ENCODE measurements at places on chromosomes 12 and 14.

GRCh38 chr14:49634547-49635334 is at the start of gene DNAAF2:
Gene DNAAF2 (minus strand): TSS chr14:49635244. CDS start chr14:49635149, 95 bp downstream.
- DNase-seq, result peak; percentile 44

- no peak for DNase-seq
Observed at GRCh38 chr14:99189201-99189801, 82.7 kb downstream of the BCL11B start.

DNA sequence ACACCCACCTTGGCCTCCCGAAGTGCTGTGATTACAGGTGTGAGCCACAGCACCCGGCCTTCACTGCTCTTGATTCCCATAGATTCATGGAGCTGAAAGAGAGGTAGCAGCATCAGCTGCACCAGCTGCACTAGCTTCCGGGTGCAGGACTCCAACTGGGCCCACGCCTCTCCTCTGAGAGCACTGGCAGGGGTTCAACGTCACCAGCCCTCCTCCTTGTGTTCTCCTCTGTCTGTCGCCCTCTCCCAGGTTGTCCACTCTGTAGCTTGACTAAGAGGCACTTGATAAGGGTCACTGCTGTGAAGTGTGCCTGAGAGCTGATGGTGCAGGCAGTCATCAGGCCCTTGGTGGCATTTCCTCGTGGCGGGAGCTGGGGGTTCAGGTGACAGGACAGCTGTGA is 28.3 kb downstream of the MLXIP start:
- peak; percentile 94 for DNase-seq

DNA sequence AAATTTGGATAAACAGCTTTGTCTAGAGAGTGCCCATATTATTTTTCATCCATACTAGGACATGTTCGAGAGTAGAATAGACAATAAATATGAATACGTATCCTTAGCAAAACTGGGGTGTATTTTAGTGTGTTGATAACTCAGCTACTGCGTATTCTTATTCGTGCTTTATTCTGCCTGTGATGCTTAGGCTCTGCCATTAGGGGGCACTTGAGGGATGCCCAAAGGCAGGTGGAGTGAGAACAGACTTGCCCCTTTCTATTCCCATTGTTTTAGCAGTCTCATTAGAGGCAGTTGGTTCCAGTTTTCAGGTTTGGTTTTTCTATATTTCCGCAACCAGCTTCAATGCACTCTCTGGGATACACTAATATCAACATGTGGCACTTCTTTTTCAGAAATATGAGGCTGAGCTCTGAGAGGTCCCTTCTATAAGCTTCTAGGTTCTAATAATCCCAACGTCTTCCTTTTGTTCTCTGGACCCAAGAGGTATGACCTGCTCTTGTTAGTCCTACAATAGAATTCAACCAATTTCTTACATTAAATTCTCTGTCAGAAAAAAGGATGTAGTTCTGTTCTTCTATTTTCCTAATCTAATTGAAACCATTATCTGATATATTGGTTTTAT is 985.7 kb upstream of the FBXO33 start:
- peak; percentile 8 for DNase-seq

GRCh38 chr14:102616318-102616717 is 23.9 kb downstream of the RCOR1 start:
- no peak for DNase-seq

- DNase-seq, result no peak
Observed at GRCh38 chr12:26122681-26123481, 2.0 kb downstream of the BHLHE41 start.

DNA sequence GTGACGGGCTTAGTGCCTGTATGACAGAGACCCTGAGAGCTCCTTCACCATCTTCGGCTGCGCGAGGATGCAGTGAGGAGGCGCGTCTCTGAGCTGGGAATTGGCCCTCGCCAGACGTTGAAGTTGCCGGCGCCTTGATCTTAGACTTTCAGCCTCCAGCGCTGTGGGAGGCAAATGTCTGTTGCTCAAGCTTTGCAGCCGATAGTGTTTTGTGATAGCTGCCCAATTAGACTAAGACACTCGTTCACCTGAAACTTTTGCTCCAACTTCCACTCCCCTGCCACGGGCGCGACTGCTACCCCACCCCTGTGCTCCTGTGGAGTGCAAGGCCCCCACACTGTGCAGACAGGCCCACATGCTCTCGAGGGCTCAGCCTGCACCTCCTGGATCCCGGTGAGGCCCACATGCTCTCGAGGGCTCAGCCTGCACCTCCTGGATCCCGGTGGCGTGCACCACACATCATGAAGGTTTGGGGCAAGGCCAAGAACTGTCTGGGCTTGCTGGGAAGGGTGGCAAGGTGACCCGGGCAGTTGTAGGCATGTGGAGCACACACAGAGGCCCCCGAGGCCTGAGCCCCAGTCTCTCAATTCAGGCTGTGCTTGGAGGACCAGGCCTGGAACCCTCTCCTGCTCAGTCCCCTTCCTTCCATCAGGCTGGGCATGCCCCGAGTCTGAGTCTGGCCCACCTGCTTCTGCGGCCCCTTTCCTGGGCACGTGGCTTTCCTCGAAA is 324.6 kb downstream of the TMEM121 start:
- no peak for DNase-seq

DNA sequence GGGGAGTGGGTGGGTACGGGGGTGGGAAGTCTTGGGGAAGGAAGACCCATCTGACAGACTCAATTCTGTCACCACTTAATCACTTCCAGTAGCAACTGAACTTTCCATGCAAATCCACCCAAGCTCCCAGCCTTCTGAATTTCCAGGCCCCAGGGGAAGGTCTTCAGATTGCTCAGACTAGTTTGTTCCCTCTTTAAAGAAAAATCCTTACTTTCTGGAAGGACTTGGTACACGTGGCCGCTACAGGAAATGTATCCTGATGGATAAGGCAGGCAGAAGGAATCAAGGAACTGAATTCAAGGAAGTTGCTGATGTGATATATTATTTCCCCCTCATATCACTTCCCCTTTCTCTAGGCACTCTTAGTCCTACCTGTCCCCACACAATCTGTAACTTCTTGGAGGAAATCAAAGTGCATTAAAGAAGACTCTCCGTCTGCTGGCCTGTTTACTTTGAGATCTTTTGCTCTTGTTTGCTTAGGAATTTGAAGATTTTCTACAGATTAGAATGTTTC is 6.4 kb downstream of the NFKBIA start:
- no peak for DNase-seq

- DNase-seq, result no peak
Observed at GRCh38 chr14:61090432-61091216, 109.6 kb downstream of the SLC38A6 start.

GRCh38 chr12:12975322-12976077 is 23.5 kb upstream of the GPRC5D start:
- DNase-seq, result no peak

- DNase-seq, result peak; percentile 91
Observed at GRCh38 chr12:52495389-52495788, 2.3 kb upstream of the KRT6A start.

DNA sequence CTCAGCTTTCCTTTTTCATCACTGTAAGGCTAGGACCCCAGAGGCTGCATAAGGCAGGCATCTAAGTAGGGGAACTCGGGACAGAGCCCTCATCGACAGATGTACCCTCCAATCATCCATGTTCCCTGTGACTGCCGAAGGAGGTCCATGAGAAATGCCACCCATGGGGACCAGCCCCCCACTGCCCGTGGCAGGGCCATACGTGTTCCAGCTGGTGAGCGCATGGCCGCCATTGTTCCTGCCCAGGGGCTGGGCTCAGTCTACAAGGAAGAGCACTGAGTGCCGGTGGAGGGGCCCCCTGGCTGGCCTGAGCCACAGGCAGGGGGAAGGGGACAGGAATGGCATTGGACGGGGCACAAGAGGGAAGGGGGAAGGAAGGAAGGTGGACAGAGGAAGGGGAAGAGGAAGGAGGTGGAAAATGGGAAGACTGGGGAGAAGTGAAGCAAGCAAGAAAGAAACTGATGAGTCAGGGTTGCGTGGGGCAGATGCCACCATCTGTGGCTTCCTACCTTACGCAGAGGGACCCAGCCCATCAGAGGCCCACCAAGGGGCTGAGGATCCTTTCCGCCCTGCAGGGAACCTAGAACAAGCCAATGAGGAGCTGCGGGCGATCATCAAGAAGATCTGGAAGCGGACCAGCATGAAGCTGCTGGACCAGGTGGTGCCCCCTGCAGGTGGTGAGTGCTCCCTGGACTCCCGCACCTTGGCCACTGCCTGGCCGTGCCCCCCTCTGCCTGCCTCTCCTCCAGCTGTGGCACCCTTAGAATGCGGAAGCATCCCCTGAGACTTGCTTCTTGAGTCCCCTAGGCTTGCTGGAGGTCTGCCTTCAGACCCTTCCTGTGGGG is 120.6 kb upstream of the FKBP4 start:
- no peak for DNase-seq

DNA sequence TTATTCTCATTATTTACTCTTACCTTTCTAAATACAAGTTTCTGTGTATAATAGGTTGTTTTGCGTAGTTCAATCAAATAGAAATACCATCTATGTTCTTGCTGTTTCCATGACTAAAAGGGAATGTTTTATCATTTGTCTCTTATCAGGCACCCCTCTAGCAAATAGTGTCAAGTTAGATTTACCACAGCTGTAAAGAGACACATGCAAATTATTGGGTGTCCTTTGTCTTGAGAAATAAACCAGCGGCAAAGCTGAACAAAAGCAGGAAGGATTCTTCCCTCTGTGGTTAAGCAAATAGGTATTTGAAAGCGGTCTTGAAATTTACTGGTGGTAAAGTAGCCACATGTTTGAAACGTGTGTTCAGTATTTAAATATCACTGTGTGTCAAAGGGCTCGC is 405.9 kb downstream of the TMTC2 start:
- DNase-seq, result no peak

- no peak for DNase-seq
Observed at GRCh38 chr12:131547555-131547954, 163.3 kb upstream of the SFSWAP start.

DNA sequence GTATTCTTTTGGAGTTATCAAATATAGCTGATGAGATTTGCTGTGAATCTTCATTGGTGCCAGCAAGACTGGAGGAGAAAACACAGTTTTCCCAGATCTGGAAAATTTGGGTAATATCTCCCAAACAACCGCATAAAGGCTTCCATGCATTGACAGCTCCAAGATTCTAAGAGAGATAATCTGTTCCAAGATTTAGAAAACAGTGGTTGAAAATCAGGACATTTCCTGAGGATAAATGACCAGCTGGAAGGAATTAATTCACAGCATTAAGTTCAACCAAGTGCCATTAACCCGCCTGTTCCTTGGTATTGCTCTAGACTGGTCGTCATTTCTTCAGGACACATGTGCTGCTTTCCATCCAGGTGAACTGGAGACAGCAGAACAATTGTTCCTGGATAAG is 147.9 kb upstream of the PRICKLE1 start:
- no peak for DNase-seq

DNA sequence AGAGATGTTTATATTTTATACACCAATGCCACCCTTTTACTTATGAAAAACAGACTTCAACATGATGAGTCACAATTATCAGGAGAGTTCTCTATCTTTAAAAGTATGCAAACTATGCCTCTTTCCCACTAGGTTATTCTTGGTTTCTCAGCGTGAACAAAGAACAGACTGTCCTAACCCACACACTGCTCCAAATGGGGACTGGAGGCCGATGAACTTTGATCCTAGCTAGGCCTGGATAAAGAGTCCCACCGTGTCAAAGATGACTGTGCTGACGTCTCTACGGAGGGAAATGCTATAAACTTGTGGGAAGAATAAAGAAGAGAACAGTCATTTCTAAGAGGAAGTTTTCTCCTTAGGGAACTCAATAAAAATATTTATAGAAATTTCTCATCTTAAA is 160.1 kb downstream of the EPS8 start:
- no peak for DNase-seq

DNA sequence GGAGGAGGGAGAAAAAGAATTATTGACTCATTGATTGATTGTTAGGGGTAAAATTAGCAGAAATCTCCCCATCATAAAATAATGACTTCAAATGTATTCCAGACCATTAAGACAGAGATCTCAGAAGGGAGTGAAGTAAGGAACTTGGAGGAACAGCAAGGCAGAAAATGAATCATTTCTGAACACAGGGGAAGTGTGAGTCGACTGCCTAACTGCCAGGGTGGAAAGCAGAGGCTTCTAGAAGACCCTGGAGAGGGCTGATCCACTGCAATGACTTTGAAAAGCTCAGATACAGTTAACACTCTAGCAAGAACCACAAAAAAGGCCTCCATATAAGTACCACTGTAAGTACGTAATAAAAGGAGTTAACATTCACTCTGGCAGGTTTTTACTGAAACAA is 9.7 kb downstream of the GLTP start:
- no peak for DNase-seq

- no peak for DNase-seq
Observed at GRCh38 chr14:56172571-56172971, 54.4 kb downstream of the PELI2 start.

- no peak for DNase-seq
Observed at GRCh38 chr14:94571395-94571794, 9.8 kb upstream of the SERPINA5 start.

- no peak for DNase-seq
Observed at GRCh38 chr12:110862329-110862728, 15.5 kb downstream of the CCDC63 start.

DNA sequence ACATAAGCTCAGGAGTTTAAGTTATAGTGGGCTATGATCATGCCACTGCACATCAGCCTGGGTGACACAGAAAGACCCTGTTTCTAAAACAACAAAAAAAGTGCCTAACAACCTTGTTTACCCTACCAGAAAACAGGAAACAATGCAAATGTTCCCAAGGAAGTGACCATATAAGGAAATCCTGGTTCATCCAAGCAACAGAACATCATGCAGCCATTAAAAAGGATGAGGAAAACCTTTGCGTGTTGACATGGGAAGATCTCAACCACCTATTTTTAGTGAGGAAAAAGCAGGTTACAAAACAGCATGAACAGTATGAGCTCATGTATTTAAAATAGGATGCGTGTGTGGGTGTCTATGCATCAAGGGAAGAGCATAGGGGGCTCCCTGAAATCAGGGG is 13.7 kb downstream of the HRK start:
- no peak for DNase-seq

DNA sequence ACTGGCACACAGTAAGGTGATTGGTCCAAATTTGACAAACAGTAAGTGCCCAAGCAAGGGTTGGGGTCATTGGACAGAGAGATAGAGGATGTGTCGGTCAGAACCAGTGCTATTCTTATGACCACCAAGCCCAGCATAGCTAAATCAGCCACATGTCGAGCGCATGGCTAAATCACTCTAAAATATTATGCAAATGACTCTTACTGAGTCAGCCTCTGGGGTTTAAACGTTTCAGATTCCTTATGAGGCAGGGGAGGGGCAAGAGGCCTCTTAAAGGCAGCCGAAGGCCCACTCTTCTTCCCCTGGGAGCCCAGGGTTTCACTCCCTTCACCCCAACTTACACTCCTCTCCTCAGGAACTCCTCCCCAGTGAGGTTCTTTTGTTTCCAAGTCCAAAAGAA is 603 bp upstream of the ENDOU start:
- DNase-seq, result no peak

GRCh38 chr14:89336338-89336737 is 80.7 kb downstream of the FOXN3 start:
- DNase-seq, result no peak
